Renal cortex interstitium (tissue), 15 donors: ENCODE measurements at places on chromosomes 7 and 10.

DNA sequence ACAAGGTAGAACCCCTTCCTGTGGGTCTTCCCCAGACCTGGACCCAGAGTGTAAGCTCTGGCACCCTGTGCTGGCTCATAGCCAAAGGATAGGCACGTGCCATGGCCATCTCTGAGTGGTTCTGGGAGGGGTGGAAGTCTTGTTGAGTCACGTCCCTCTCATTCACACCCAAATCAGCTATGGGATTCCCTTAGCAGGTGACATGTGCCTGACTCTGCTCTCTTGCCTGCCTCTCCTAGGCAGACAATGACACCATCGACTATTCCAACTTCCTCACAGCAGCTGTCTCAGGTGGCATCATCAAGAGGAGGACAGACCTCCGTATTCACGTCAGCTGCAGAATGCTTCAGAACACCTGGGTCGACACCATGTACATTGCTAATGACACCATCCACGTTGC lies 59.8 kb downstream of the C10orf120 start:
- DNase-seq = no peak

DNA sequence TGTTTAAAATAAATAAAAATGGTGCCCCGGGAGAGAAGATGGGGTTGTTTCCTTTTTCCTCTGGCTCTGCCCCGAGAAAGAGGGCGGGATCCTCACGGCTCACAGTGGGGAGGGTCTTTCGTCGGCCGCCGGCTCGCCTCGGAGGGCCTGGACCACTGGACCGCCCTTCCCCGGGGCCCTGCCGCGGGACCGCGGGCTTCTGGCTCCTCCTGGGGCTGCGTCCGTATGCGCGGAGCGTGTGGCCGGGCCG lies 3.5 kb upstream of the IGF2BP3 start:
- DNase-seq = no peak

GRCh38 chr7:40983111-40983510 lies 719.8 kb downstream of the INHBA start:
- peak; percentile 64 for DNase-seq

DNA sequence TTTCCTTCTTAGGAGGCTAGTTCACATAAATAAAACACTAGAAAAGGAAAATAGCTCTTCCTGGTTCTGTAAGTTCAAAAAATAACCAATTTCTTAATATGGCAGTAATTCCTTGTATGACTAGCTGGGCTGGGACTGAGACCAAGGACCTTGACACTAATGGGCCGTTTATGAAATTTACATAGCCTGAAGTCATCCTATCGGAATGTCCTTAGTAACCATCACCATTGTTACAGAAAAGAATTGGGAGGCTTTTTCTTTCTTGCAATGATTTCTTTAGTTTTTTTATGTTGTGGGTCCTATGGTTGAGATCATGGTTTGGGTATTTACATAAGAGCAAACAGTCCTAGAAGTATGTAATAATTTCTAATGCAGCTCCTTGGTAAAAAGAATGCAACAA lies 87.1 kb upstream of the HDAC9 start:
- DNase-seq = no peak

- DNase-seq = no peak
These were observed 80.9 kb downstream of the PFKFB3 start for GRCh38 chr10:6283655-6284054.

- no peak for DNase-seq
These were observed 44.2 kb downstream of the ZCCHC24 start for GRCh38 chr10:79401015-79401921.

GRCh38 chr10:96688789-96689188 lies 31.5 kb downstream of the PIK3AP1 start:
- no peak for DNase-seq

DNA sequence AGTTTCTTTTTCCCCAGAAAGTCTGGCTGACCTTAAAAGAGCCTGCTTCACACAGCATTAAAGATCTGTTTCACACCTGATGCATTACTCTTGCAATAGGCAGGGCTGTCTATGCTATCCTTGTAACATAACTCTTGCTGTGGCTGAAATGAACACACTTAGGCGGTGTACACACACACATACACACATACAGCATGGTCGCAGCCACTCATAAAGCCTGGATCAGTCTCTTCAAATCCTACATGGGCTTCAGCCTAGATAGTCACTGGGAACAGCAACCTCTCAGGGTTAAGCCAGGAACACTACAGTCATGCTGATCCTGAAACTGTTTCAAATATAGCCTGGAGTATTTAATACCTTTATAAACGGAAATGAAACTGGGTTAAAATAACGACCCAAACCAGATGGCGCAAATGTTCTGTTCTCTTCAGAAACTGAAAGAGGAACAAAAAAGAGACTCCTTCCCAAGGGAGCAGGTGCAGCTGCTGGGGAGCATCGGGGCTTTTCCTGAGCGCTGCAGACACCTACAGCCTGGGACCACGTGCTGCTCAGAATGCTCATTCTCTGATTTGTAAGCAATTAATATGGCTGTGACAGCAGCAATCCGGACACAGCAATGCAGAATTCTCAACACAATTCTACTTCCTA lies 61.0 kb upstream of the SFMBT2 start:
- DNase-seq = no peak

GRCh38 chr7:36265680-36266079 lies 112.6 kb downstream of the EEPD1 start:
- no peak for DNase-seq

GRCh38 chr7:64599359-64599758 lies 36.5 kb upstream of the ZNF680 start:
- no peak for DNase-seq

DNA sequence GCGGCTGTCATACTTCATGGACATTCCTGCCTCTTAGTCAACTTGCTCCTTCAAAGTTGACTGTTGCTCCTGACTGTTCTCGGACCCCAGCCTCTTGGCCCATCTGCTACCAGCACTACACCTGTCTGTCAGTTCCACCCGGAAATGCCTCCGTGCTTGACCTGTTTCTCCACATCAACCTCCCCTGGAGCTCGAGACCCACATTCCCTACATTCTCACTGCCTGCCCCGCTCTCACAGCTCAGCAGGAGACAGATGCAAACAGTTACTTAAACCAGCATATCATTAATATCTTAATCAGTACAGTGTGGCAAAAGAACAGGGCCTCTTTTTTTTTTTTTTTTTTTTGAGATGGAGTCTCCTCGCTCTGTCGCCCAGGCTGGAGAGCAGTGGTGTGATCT lies 174.3 kb downstream of the NRP1 start:
- no peak for DNase-seq

DNA sequence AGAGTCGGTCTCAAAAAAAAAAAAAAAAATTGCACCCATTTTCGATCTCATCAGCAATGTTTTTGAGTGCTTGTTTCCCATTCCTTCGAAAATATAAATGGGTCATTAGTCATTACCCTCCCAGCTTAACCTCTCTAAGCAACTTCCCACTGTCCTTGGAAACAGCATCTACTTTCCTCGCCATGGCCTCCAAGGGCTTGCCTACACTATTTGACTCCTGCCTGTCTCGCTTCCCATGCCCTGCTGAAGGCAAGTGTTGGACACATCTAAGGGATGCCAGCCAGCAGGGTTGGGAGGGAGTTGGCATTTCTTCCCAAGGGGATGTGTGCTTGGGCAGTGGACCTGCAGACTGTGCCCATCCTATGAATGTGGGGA lies 12.7 kb upstream of the RHBDD2 start:
- no peak for DNase-seq

DNA sequence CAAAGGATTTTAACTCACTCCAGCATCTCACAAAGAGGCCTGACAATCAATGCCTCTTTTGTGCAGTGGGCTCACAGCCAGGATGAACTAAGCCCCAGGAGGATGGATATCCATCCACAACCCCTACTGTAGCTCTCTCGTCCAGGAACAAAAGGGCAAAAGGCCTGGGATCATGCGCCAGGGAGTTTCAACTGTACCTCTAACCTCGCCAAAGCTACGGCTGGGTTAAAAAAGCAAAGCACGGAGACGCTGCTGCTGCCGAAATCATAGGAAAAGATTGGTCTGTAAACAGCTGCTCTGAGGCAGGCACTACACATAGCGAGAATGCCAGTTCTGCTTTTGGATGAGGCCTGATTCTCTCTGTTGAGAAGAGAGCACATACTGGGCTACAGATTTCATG lies 32.1 kb downstream of the VSTM4 start:
- no peak for DNase-seq

DNA sequence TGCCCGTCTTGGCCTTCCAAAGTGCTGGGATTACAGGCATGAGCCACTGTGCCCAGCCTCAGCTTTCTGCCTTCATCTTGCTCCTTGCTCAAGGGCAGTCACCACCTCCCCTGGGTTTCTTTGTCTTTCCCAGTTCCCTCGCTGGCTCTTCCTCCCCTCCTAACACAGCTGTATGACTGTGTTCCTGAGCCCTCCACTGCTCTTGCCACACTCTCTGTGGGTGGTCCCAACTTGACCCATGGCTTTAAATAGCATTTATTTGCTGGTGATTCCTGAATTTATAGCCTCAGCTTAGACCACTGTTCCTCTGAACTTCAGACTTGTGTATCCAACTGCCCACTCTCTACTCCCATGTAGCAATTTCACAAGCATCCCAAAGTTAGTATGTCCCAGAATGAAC lies 181.3 kb downstream of the BAMBI start:
- no peak for DNase-seq

DNA sequence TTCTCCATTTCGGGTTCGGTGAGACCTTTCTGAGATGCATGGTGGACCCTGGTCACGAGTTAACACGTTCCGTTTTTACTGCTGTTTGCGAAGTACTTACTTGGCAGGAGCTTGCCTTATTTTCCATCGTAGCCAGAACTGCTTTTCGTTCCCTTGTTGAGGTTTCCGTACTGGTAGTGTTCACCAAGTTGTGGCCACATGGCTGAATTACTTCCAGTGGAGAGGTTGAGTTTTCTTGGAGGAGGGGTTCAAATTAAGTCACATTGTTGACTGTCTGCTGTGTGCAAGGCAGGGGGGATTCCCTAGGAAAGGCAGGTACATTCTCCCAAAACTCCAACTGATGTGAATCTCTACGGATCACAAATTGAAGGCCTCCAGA lies 4.0 kb downstream of the MXI1 start:
- no peak for DNase-seq

- no peak for DNase-seq
These were observed 113.8 kb upstream of the ITGB1 start for GRCh38 chr10:33071857-33072256.

- DNase-seq = no peak
These were observed 8.6 kb downstream of the MEST start for GRCh38 chr7:130500463-130500862.

GRCh38 chr7:116679500-116679899 lies 7.5 kb downstream of the MET start:
- no peak for DNase-seq

- no peak for DNase-seq
These were observed 149.2 kb downstream of the PTEN start for GRCh38 chr10:88012641-88013040.

DNA sequence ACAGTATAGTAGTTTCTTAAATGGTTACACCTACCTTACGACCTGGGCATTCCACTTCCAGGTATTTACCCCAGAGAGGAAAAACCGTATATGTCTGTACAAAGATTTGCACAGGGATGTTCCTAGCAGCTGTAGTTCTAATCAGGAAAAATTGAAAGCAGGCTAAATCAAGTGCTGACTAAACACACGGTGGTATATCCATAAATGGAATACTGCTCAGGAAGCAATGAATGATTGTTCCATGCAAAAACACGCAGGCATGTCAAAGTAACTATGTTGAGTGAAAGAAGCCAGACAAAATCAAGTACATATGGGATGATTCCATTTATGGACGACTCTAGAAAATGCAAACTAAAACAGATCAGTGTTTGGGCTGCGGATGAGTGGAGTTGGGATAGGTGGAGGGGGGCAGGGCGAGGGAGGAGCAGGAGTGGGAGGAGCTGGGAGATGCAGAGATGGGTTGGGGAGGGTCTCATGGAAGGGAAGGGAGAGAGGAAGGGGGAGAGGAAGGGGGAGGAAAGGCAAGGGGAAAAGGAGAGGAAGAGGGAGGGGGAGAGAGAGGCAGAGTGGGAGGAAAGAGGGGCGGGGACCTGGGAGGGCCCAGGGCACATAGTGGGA lies 484 bp upstream of the MSRB2 start:
- DNase-seq = no peak

DNA sequence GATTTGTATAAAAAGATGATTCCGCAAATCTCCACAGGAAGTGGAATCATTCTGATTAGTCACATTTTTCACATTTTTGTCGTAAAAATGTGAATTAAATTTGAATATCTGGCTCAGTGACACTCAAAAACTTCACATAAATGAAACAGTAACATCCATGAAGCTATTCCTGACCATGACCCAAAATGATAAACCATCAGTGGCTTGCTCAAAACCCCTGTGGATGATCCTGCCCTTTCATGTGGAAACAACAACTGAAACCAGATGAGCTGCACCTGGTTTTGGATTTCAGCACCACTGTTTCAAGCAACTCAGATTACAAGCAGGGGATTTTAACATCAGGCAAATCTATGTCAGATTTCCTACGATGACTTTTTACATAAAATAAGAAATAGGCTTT lies 80.3 kb downstream of the AMPH start:
- DNase-seq = no peak

DNA sequence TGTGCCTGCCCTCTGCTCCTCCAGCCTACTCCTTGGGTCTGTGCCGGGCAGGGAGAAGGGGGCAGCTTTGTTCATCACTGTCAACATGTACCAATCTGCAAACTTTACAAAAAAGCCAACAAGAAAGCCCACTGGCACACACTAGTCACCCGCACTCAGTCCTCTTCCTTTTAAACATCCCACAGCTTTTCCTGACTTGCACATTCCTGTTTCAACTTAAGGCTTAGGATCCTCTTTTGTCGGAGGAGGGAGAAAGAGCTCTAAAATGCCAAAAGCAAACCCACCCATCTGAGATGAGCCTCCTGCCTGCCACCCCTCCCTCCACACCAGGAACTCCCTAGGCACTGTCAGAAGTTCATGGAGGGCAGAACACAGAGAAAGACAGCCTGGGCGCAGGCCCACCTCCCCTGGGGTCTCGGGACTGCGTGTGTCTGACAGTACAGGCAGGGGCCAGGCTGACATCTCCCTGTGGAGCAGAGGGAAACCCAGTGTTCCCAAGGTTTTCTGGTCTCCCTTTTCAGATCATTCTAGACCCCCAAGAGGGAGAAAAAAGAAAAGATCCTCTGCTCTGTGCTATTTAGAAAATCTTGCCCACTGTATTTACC lies 5.4 kb downstream of the PDIA4 start:
- no peak for DNase-seq

GRCh38 chr10:49115015-49115795 lies at the start of gene VSTM4:
Gene VSTM4, minus strand, starts transcription at chr10:49115522. Its CDS starts 37 bp downstream, at chr10:49115485.
- DNase-seq = peak; percentile 32
